ENCODE measurements at places on chromosomes 16 and 17. TPM values are rescaled to one million over a fixed set of nuclear protein-coding genes. Genes with fewer than 3 reads are reported as not detected.

The MYCBPAP gene
- total RNA-seq, result 2.0 TPM

The WFIKKN1 gene
- total RNA-seq, result 0.25 TPM

The ZNF205 gene
- 24.1 TPM for total RNA-seq

The C17orf78 gene
- not detected for total RNA-seq

The SLC13A5 gene
- total RNA-seq, result not detected

The MAPK7 gene
- total RNA-seq, result 21.4 TPM

The ACSM2A gene
- total RNA-seq, result not detected

The TNFRSF13B gene
- total RNA-seq, result not detected
